ENCODE measurements at places on chromosomes 7 and 10.

- DNase-seq: no peak
These were observed 347.5 kb downstream of the DNAJB6 start for GRCh38 chr7:157684157-157684908.

GRCh38 chr7:11831736-11832495 lies at the start of gene THSD7A:
Gene THSD7A, minus strand, starts transcription at chr7:11832198. Its CDS starts 252 bp downstream, at chr7:11831946.
- DNase-seq: no peak

- DNase-seq: no peak
These were observed 179.2 kb upstream of the ZMIZ1 start for GRCh38 chr10:78889536-78890063.

- no peak for DNase-seq
These were observed 138.3 kb downstream of the DOCK4 start for GRCh38 chr7:112067632-112068540.

DNA sequence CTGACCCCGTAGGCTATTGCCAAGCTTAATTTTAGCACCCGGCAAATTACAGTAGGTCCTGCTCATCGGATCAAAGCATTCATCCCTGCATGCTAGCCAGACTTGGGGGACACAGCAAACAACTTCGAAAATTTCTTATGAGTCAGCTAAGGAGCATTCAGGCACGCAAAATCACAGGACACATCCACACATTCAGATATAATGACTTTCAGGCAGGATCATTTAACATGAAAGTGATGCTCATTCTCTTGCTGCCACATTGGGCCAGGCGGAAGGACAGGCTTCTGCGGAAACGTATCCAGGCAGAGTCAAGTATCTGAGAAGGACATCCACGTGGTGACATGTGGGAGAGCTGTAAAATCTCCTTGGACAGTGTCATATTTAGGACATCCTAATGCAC lies 474.0 kb upstream of the NRP1 start:
- DNase-seq: no peak

DNA sequence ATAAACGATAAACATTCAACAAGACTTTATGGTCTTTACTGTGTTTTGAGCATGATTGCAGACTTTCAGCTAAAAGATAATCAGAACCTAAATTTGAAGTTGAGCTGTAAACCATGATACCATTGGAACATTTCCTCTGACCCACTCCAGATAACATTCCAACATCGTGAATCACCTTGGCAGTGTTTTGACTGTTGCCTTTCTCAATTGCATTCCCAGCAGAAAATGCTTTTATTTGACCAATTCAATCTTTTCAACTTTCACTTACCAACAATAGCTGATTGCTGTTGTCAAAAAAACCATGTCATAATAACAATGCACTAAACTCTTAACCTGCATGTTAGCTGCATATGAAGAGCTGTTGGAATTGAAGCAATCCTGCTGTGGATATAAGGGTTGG lies 165.5 kb downstream of the MDFIC start:
- no peak for DNase-seq

DNA sequence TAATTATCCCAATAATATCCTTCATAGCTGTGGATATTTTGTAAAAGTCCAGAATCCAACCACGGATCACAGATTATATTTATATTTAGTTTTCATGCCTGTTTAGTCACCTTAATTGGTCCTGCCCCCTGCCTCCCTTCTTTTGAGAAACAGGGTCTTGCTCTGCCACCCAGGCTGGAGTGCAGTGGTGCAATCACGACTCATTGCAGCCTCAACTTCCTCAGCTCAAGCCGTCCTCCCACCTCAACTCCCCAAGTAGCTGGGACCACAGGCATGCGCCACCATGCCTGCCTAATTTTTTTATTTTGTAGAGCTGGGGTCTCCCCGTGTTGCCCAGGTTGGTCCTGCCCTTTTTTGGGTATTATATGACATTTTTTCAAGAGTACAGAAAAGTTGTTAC lies 129.4 kb downstream of the KAT6B start:
- DNase-seq: no peak

All from central memory CD8-positive, alpha-beta T cell (primary cell).